ENCODE measurements at places on chromosomes 6 and 20. TPM values are rescaled to one million over a fixed set of nuclear protein-coding genes. Genes with fewer than 3 reads are reported as not detected.

DNA sequence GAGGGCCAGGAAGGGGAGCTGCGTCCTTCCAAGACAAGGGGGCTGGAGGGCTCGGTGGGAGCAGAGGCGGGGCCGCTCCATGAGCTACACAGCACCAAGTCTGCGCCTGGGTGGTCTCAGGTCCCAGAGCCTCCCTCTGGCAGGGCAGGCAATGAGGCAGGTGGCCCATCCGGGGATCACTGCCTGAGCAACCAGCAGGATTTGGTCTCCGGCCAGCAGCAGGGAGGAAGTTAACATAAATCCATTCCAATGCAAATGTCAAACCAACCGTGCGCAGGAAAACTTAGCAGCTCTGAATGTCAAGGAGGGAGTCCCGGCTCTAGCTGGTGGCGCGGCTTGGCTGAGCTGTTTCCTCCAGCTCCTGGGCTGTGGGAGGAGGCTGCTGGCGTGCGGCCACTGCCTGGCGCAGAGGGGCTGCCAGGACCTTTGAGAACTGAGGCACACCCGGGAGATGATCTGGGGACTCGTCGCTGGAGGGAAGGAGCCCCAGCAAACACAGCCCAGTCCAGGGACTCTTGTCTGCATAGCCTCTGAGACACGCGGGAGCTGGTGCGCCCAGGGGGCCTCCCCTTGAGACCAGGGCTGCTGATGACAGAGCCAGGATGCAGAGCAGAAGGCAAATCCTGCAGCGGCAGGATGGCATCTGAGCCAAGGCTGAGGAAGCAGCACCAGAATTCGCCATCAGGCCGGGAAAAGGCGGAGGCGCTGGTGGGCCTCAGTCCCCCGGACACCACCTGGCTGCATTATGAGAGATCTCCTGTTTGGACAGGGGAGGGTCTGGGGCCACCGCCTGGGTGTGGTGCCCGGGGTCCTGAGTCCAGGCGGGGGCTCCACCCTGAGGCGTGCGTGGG lies 33.1 kb upstream of the CHRNA4 start:
- no peaks in the 10 kb centered on the region for H3K36me3 ChIP-seq
- H3K4me3 ChIP-seq = no peak overlapping the region
- H3K27me3 ChIP-seq = no peaks in the 10 kb centered on the region
- no peak for DNase-seq
- H3K27ac ChIP-seq = no peak overlapping the region
- no peaks in the 10 kb centered on the region for H3K4me1 ChIP-seq

GRCh38 chr6:48689498-48689897 lies 578.5 kb upstream of the PTCHD4 start:
- no peaks in the 10 kb centered on the region for H3K27me3 ChIP-seq
- H3K36me3 ChIP-seq = peaks cover 10% of the 10 kb centered on the region
- H3K4me1 ChIP-seq = no peaks in the 10 kb centered on the region
- no peak overlapping the region for H3K27ac ChIP-seq
- no peak overlapping the region for H3K4me3 ChIP-seq
- no peak for DNase-seq

- H3K36me3 ChIP-seq = peaks cover 6% of the 10 kb centered on the region
- peaks cover 30% of the 10 kb centered on the region for H3K4me1 ChIP-seq
- H3K27ac ChIP-seq = peak overlapping the region; percentile 29
- H3K4me3 ChIP-seq = peak overlapping the region; percentile 74
- H3K27me3 ChIP-seq = no peaks in the 10 kb centered on the region
Observed at GRCh38 chr6:89817481-89817880, 2.1 kb downstream of the MDN1 start.

GRCh38 chr6:89183294-89183693 lies 33.9 kb downstream of the GABRR1 start:
- H3K27me3 ChIP-seq = peaks cover 15% of the 10 kb centered on the region
- no peak for DNase-seq
- H3K27ac ChIP-seq = no peak overlapping the region
- H3K4me3 ChIP-seq = no peak overlapping the region

- peaks cover 19% of the 10 kb centered on the region for H3K27me3 ChIP-seq
- peaks cover 5% of the 10 kb centered on the region for H3K4me1 ChIP-seq
- H3K36me3 ChIP-seq = no peaks in the 10 kb centered on the region
Observed at GRCh38 chr20:23624324-23624691, 13.4 kb downstream of the CST3 start.

DNA sequence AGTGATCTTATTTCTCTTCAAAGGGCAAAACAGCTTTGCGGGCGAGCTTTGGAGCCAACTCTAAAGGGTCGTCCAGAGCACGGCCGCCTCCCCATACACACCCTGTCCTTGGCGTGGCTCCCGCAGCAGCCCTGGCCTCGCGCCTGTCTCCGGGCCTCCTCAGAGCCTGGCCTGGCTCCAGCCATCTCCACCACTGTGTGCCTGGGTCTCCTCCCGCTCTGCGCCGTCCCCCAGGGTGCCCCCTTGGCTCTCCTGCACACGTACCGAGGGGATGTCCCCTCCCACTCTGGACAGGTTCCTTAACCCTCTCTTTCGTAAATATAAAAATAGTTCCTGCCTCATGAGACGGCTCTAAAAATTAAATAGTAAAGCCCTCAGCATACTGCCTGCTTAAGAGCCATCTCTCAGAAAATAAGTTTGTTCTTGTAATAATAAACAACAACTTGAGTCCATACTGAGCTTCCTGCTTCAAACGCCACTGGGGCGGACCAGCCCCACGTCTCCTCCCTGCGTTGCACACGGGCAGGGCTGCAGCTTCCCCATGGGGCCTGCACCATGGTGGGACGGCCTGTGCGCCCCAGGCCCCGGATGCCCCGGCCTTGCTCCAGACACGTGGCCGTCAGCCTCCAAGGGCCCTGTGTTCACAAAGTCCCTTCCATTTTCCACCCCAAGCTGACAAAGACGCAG lies 226.2 kb downstream of the TTLL2 start:
- H3K4me3 ChIP-seq = no peak overlapping the region
- H3K27ac ChIP-seq = no peak overlapping the region
- DNase-seq = no peak
- peaks cover 4% of the 10 kb centered on the region for H3K36me3 ChIP-seq

GRCh38 chr6:13911337-13911736 lies 13.4 kb upstream of the RNF182 start:
- H3K27ac ChIP-seq = no peak overlapping the region
- H3K27me3 ChIP-seq = peaks cover 38% of the 10 kb centered on the region
- H3K4me3 ChIP-seq = no peak overlapping the region
- H3K36me3 ChIP-seq = no peaks in the 10 kb centered on the region

- DNase-seq = no peak
- H3K4me3 ChIP-seq = no peak overlapping the region
- H3K27me3 ChIP-seq = peaks cover 69% of the 10 kb centered on the region
- H3K27ac ChIP-seq = no peak overlapping the region
- H3K4me1 ChIP-seq = no peaks in the 10 kb centered on the region
Observed at GRCh38 chr6:40992746-40993145, 46.3 kb downstream of the UNC5CL start.

DNA sequence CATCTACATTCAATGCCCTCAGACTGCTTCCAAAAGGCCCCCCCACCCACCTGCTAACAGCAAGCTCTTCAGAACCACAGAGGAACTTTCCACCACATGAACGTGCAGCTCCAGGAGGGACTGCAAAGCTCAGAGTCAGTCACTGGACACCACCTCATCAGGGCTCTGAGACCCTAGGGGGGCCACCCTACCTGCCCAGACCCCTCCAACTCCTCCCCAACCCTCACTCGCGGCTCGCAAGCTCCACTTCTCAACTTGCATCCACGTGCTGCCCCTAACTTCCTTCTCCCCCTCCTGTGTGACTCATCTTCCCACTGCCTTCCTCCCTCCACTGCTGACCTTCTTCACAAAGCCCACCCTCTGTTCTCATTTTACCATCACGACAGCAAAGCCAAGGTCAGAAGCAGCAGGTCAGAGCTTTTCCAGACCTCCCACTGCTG lies 6.5 kb downstream of the MBOAT1 start:
- DNase-seq = no peak
- peaks cover 41% of the 10 kb centered on the region for H3K4me1 ChIP-seq
- H3K4me3 ChIP-seq = peak overlapping the region; percentile 89

GRCh38 chr20:44600758-44601201 lies 18.4 kb downstream of the PKIG start:
- no peaks in the 10 kb centered on the region for H3K27me3 ChIP-seq
- peaks cover 15% of the 10 kb centered on the region for H3K4me1 ChIP-seq
- no peak overlapping the region for H3K27ac ChIP-seq
- no peak for DNase-seq
- H3K36me3 ChIP-seq = no peaks in the 10 kb centered on the region
- no peak overlapping the region for H3K4me3 ChIP-seq

C20orf144 gene
- total RNA-seq = 0.12 TPM

TCF21 gene
- total RNA-seq = not detected

SLC35F1 gene
- total RNA-seq = not detected
